ENCODE measurements at places on chromosomes 7 and 10. TPM values are rescaled to one million over a fixed set of nuclear protein-coding genes. Genes with fewer than 3 reads are reported as not detected.

- DNase-seq, result no peak
These were observed 58.8 kb upstream of the ADCY1 start for GRCh38 chr7:45515346-45515745.

- no peak for DNase-seq
These were observed 44.5 kb upstream of the COMTD1 start for GRCh38 chr10:75280236-75280635.

DNA sequence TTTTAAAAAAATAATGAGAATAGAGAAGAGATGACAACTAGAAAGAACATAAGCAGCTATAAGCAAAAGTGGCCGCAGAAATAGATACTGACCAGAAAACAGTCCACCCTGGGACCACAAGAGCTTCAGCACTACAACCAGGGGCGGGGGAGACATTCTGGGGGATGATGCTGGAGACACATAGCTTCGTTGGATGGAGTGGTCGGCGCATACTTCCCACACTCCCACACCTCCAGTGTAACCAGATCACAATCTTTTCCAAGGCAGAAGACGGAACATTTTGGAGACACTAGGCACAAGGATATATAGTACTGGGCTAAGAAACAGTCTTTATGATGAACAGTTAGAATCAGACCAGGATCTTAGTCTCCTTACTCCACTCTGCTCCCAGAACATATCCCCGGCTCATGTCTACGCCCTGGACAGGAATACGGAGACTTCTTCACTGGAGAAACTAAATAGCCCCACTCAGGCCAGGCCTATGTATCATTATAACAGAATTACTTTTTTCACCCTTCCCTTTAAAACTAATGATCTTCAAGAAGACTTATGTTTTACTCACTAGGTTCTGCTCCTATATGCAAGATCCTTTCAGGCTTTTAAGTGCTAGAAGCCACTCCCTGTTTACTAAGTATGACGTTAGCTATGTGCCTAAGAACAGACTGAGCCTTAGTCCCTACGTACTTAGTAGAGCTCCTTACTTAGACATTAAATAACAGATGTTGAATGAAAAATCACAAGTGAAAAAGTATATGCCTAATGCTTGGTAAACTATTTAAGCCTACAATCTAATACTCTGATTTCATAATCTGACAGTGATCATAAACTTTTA lies 169.6 kb downstream of the SRPK2 start:
- no peak for DNase-seq

GRCh38 chr10:94351089-94351488 lies 11.7 kb downstream of the NOC3L start:
- no peak for DNase-seq

DNA sequence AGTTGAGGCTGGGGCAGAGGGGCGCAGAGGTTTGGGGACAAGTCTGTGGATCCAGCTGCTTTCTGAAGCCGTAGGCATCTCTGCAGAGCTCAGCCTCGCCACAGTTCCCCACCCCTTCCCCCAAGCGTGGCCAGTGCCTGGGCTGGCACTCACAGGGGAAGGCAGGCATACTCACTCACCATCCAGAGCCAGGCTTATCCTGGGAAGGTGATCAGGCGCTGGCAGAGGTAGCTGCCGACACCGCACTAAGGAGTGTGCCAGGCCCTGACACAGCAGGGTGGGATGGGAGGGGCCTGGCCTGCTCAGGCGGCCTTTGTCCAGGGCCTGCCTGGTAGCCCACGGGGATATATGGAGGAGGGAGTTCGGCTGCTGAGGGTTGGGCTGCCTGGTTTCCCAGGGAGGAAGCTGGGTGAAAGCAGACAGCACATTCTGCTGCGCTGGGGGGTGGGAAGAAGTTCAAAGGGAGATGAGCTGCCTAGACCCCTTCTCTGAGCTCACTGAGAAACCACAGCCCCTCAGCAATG lies 15.9 kb downstream of the VSIR start:
- no peak for DNase-seq

GRCh38 chr7:101916876-101917275 lies 99.5 kb downstream of the CUX1 start:
- no peak for DNase-seq

- DNase-seq, result no peak
These were observed 129.7 kb upstream of the PPP2R2D start for GRCh38 chr10:131770946-131771633.

DNA sequence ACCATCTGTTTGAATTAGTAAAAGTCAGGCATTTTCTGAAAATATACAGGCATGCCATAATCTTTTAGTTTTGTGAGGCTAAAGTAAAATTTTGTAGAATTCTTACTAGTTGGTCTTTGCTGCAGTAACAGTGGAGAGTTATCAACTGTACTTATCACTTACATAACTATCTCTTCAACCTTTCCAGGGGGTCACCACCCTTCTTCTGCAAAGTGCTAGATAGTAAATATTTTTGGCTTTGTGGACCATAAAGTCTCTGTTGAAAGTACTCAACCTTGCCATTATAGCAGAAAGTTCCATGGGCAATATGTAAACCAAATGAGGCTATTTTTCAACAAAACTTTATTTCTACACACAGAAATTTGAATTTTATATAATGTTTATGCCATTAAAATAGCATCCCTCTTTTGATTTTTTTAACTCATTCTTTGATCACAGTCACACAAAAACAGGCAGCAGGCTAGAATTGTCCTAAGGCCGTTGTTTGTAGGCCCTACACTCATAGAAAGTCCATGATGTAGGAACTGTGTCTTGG lies 59.5 kb upstream of the KLF6 start:
- no peak for DNase-seq

- DNase-seq, result no peak
These were observed 186.8 kb downstream of the WDR37 start for GRCh38 chr10:1242975-1243374.

- DNase-seq, result no peak
These were observed 228.7 kb downstream of the CNTNAP2 start for GRCh38 chr7:146345251-146345650.

DNA sequence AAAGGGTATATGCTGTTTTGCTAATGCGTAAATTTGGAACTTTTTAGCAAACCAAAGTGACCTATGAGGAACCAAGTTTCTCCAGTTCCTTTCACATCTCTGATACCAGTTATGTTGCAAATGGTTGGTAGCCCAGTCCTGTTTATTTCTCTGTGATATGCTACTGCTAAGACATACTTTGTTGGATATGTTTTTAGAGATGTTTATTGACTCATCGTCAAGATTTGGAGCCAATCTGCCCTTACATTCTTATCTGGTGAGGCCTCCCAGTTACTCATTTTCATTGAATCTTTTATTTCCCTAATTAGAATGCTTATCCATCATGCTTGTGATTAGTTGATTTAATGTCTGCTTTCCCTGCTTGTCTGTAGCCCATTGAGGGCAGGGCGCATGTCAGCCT lies 58.9 kb downstream of the LRGUK start:
- DNase-seq, result no peak

GRCh38 chr7:2559283-2559950 lies 638 bp downstream of the IQCE start:
- no peak for DNase-seq

- DNase-seq, result no peak
These were observed 60.4 kb downstream of the ARMH3 start for GRCh38 chr10:101995451-101996063.

DNA sequence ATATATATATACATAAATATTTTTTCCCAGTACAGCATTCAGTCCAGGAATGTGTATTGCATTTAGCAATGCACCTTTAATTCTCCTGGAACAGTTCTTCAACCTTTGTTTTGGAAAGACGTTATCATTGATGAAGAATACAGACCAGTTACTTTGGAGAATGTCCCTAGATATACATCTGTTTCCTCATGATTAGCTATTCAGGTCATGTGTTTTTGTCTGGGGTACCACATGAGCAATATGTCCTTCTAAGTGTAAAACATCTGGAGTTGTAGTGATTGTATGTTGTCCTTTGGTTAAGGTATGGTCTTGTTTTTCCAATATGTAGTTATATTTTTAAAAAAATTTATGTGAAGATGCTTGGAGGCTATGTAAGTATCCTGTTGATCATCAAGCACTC lies 10.2 kb downstream of the BZW2 start:
- no peak for DNase-seq

DNA sequence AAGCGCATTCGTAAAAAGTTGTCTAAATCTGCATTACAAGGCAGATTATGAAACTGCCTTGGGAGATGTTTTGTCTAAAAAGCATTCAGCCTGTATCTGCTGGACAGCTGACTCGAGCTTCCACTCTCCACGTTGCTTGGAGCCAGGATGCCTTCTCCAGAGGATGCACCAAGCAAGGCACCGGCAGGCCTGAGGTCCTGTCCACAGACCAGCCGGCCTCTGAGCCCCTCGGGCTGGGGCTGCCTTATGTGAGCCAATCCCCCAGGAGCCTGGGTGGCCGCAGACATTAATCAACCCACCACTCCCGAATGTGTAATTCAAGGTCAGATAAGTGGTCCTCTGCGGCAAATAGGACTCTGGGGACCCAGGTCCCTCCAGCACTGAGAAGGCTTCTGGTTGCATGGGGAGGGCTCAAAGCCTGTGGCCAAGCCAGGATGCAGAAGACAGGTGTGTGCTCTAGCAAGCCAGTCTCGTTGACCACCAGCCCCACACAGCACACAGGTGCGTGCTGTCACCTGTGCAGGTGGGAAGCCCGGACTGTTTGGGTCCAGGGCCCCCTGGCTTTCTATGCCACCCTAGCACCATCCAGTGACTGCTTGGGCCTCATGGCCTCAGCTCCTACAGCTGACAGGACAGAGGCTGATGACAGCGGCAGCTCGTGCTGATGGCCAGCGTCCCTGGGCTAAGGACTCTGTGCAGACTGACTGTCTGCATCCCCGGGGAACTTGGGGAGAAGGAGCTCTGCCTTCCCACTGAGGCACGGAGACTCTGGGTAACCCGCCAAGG lies 4.8 kb upstream of the RET start:
- no peak for DNase-seq

- no peak for DNase-seq
These were observed 226.7 kb downstream of the EXOC4 start for GRCh38 chr7:133479456-133480065.

DNA sequence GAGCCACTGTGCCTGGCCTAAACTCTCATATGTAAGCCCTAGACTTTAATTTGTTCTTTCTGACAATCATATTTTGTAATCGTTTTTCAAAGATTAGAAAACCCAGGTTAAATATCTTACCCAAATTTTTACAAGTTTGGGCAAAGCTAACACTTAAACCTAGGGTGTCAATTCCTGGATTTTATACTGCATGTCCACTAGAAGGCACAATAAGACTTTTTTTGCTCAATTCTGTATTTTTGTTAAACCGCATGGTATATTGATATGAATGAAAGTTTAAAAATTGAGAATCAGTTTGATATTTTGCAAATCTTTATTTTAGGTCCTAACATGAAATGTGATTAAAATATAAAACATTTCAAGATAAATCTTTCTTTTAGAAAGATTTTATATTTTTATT lies 29.3 kb downstream of the DYNC2I1 start:
- no peak for DNase-seq

- DNase-seq, result no peak
These were observed 4.5 kb upstream of the NPY start for GRCh38 chr7:24279512-24279911.

DNA sequence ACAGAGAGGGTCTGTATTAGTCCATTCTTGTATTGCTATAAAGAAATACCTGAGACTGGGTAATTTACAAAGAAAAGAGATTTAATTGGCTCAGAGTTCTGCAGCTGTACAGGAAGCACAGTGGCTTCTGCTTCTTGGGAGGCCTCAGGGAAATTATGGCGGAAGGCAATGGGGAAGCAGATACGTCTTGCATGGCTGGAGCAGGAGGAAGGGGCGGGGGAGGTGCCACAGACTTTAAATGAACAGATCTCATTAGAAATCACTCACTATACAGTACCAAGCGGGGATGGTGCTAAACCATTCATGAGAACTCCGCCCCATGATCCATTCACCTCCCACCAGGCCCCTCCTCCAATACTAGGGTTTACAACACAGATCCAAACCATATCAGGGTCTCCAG lies 3.7 kb upstream of the CALU start:
- DNase-seq, result no peak

GRCh38 chr10:6678956-6679355 lies 98.9 kb upstream of the PRKCQ start:
- DNase-seq, result no peak

- DNase-seq, result no peak
These were observed 244.1 kb downstream of the PTPRN2 start for GRCh38 chr7:158343526-158343925.

- DNase-seq, result no peak
These were observed 199.5 kb downstream of the GPAM start for GRCh38 chr10:111984057-111984456.

DNA sequence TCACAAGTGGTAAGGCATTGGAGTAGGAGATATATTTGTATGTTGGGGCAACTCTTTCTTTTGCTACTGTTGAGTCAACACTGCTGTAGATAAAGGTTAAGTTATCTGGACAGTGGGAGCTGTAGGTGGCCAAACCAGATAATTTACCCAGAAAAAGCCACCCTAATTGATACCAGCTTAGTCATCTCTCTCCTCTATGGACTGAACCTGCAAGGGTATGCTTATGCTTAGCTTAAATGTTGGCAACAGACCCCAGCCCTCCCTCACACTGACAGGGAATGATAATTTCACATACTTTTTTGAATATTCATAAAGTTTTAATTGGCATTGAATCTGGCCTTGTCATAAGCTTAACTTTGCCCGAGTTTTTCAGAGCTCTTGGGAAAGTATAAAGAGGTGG lies 66.3 kb downstream of the CREB5 start:
- DNase-seq, result no peak

Gene ADARB2
- total RNA-seq, result 8.4 TPM

Gene RNF32
- total RNA-seq, result not detected

Gene GPC2
- 1.6 TPM for total RNA-seq

Gene TMEM213
- not detected for total RNA-seq

Gene HIF1AN
- 15.0 TPM for total RNA-seq

Gene SEMA3C
- 64.8 TPM for total RNA-seq

Gene SLC29A4
- total RNA-seq, result 1.4 TPM

Gene SYNPO2L
- not detected for total RNA-seq

Gene SLC39A12
- not detected for total RNA-seq

Gene PDE6C
- total RNA-seq, result not detected

Gene PLPP4
- total RNA-seq, result not detected

Gene PLXNA4
- total RNA-seq, result 32.4 TPM

Gene SLC26A3
- total RNA-seq, result not detected

Gene GTF2I
- 155 TPM for total RNA-seq

Data from tibial nerve (tissue), 4 donors.